ENCODE measurements at places on chromosomes 7 and 10.

DNA sequence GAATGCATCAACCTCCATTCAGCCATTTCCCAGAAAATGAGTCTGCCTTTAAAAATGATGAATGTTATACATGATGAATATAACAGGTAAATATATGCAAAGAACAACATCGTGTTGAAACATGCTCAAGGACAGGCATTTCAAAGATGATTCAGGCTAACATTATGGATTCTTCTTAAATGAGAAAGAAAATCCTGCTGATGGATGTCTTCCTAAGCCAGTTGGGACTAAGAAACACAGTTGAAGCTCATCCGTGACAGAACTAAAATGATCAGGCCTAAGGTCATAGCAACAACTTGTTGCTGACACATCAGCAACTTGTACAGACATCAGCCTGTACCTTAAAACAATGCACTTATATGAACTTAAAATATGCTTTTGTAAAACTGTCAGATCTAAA is 267.9 kb downstream of the MAGI2 start:
- no peak for DNase-seq

GRCh38 chr7:51629206-51629605 is 312.6 kb upstream of the COBL start:
- DNase-seq: no peak

DNA sequence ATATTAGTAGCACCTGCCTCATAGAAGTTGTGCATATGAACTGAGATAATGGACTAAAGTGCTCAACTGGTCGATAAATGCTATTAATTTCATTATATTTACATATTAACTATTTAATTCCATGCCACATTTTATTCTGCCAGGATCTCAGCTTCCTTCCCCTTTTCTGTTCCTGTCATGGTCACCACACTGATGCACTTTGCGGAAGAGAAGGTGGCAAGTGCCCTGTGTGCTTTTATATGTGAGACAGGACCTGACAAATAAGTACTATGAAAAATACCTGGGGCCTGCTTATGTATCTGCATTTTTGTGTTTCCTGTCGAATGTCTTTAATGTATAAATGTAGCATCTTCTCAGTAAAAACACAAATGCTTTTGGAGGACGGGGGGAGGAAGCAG is 12.2 kb downstream of the ATP6V0E2 start:
- no peak for DNase-seq

- no peak for DNase-seq
Measured at GRCh38 chr10:77927402-77928246, 1.1 kb upstream of the DLG5 start.

- no peak for DNase-seq
Measured at GRCh38 chr7:50147951-50148808, 55.1 kb upstream of the ZPBP start.

GRCh38 chr10:50928190-50928552 is 42.7 kb upstream of the A1CF start:
- DNase-seq: no peak

DNA sequence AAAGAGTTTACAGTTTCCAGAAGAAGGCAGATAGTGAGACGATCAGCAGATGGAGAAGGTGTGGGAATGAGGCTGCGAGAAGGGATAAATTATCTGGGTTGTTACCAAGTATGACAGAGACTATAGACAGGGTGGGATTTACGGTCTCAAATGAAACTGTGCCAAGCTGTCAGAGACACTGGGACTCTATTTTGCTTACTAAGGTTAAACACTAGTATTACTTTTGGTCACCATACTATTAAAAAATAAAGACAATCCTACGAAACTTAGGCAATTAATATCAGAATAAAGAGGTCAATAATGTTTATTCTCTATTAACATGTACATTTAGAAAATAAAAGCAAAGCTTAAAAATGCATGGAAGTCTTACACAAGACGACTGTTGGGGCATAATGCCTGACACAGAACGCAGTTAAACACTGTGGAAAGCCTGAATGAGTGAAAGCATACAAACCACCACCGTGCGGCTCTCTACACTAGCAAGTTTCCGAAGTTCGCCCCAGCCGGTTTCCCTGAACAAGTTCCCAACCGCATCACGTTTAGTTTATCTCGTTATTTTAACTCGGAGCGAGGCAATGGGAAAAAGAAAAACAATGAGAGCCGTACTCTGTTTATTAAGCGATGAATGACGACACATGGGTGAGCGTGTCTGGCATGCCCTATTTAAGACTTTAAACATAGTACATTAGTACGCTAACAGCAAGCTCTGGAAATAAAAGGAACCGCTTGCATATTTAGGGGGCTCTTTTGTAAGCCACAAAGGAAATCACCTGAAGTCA is 909 bp upstream of the CC2D2B start:
- DNase-seq: peak; percentile 28

GRCh38 chr7:121138262-121138933 is 149.9 kb downstream of the CPED1 start:
- peak; percentile 15 for DNase-seq

- no peak for DNase-seq
Measured at GRCh38 chr10:13087601-13087985, 12.4 kb upstream of the OPTN start.

- DNase-seq: no peak
Measured at GRCh38 chr7:1853986-1854865, 184.1 kb downstream of the ELFN1 start.

GRCh38 chr7:46494441-46494840 is 573.4 kb upstream of the IGFBP3 start:
- DNase-seq: no peak

DNA sequence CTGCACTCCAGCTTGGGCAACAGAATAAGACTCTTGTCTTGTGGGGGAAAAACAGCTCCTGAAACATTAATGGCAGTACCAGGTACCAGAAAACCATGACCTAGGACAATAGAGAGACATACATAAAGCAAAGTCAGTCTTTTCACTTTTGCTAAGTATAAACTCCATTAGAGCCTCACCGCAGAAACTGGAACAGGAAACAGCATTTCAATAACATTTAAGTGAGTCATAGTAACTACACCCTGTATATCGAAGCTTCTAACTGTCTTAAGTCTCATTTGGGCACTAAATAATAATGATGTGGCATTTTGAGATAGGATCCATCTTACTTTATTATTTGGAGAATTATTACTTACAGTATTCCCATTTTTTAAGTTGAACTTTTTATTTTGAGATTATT is 517.8 kb upstream of the CELF2 start:
- DNase-seq: no peak

- no peak for DNase-seq
Measured at GRCh38 chr10:129471447-129472175, 4.6 kb downstream of the MGMT start.

- DNase-seq: no peak
Measured at GRCh38 chr10:30750971-30751677, 121.6 kb upstream of the LYZL2 start.

GRCh38 chr7:105257338-105257737 is 131.4 kb downstream of the SRPK2 start:
- no peak for DNase-seq

DNA sequence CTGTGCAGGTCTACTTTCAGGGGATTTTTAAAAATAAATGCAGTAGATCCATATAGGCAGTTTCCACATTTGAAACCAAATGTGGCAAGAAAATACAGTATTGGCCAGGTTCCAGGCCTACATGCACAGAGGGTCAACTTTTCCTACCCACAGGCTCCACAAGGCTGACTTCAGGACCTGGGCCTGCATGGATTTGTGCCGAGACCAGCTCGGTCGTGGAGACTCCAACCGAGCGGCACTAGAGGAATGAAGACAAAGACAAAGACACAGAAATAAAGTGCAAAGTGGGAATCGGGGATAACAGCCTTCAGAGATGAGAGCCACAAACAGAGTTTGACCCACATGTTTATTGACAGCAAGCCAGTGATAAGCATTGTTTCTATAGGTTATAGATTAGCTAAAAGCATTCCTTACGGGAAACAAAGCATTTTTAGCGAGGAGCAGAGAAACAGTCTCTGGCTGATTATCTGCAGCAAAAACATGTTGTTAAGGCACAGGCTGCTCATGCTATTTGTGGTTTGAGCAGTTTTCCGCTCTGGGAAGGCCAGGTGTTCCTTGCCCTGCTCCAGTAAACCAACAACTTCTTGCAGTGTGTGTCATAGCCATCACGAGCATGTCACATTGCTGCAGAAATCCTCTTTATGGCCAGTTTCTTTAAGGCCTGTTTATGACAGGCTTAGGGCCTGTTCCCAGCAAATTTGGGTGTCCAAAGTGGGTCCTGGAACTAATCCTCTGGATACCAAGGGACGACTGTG is 52.6 kb downstream of the ZNF37A start:
- no peak for DNase-seq

DNA sequence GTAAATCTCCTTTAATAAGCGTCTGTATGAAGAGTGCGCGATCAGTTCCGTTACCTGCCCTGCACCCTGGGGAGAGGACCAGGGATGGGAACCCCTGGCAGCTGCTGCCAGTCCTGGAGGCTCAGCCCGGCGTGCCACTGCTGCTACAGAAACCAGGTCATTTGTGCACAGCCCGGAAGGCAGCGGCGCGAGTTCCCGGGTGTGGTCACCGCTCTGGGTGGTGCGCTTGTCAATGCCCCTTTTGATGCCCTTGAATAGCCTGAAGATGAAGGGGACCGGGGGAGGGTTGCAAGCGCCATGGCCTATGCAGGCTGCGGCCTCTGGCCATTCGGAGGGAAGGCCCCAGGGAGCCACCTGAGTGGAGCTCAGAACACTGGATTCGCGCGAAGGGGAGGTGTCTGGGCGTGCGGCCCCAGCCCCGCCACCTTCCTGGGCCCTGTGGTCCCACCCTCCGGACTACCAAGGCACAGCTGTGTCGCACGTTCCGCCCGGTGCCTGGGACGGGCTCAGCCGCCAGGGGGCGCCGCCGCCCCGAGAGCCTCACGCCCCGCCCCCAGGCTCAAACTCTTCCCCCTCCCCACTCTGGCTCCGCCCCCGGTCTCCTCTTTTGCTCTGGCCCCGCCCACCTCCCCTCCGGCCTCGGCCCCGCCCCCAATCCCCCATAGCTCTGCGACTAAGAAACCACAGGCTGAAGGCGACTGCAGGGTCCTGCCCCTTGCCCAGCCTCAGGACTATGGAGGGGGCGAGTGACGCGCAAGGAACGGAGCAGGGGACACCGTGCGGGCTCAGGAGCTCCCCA is 16.5 kb downstream of the AP5Z1 start:
- DNase-seq: no peak

DNA sequence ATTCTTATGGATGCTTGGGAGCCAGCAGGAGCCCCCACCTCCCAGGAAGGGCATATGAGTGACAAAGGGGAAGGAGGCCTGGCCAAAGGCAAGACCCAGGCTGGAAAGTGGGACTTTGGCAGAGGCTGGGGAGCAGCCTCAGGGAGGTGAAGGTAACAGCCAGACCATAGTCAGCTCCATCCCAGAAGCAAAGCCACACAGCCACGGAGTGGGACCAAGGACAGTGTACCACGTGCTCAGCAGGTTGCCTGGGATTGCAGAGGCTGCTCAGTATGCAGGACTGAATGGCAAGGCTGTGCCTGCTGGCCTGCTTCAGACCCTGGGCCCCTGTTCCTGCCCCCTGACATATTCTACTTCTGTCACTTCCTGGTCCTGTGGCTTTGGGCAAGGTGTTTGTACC is 17.6 kb upstream of the GPR26 start:
- DNase-seq: no peak

DNA sequence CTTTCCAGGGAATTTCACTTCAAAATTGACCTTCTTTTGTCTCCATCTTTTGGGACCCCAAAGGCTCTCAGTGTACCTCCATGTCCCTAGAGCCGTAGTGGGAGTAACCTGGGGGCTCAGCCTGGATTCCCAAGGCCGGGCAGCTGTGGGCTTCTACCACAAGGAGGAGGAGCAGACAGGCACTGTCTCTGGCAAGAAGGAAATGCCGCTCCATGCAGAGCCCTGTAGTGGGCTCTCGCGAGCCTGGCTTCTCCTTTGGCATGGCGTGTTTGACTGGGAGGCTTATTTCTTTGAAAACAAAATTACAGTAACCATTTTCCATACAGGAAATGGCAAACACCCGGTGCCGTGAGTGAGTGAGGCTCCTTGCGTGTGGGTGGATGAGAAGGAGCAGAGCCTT is 76.8 kb upstream of the FAM180A start:
- DNase-seq: no peak

- no peak for DNase-seq
Measured at GRCh38 chr10:65811931-65812525, 1113.8 kb upstream of the LRRTM3 start.

GRCh38 chr10:49761789-49762565 is at the start of gene OGDHL:
Gene OGDHL, minus strand, starts transcription at chr10:49762323. Its CDS starts 3,731 bp downstream, at chr10:49758592.
- DNase-seq: no peak

GRCh38 chr10:2212244-2212834 is 475.0 kb upstream of the ADARB2 start:
- DNase-seq: no peak

GRCh38 chr10:24718031-24718855 is 5.4 kb downstream of the ARHGAP21 start:
- DNase-seq: no peak

DNA sequence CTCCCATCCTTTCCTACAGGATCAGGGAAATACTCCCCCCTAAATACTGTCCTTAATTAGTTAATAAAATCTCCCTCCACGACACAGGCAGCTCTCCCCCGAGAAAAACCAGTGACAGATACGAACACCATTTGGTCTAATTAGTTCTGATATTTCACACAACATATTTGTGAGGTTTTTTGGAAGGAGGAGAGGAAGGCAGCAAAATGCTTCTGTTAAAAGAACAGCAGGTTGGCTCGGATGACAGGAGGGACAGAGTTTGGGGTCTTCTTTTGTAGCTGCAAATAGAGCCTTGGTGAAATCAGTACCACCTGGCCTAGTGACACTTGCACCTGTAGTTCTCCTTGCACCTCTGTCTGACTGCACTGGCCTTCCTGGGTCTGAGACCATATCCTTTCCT is 507.0 kb downstream of the PLXNA4 start:
- DNase-seq: no peak

GRCh38 chr7:153808117-153808516 is 244.1 kb upstream of the DPP6 start:
- DNase-seq: no peak

DNA sequence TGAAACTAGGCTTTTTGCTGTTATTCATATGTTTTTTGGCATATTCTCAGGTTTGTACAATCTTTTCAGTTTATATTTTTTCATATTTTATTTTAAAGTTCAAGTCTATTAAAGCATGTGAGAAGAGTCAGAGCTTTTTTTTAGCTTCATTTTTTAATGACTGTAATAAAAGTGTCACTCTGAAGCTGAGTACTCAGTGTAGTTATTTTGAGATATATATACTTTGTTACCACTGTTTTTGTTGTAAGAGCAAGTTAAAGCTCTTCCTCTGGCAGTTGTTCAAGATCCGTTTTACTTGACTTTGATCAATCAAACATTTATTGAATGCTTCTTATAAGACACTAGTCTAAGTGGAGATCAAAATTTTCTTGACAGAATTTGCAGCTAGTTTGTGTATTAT is 37.5 kb downstream of the CASD1 start:
- no peak for DNase-seq

- DNase-seq: no peak
Measured at GRCh38 chr10:26199841-26200240, 16.7 kb upstream of the GAD2 start.

GRCh38 chr7:71343892-71344291 is 211.9 kb downstream of the GALNT17 start:
- DNase-seq: no peak

- DNase-seq: no peak
Measured at GRCh38 chr10:88060762-88061161, 197.3 kb downstream of the PTEN start.

Measured in Panc1 (cell line).